ENCODE measurements at places on chromosomes 11 and 22. TPM values are rescaled to one million over a fixed set of nuclear protein-coding genes. Genes with fewer than 3 reads are reported as not detected.

C22orf15 gene
- total RNA-seq, result not detected

BACE1 gene
- not detected for total RNA-seq

GRCh38 chr22:37274380-37274862 lies 7.9 kb upstream of the CYTH4 start:
- DNase-seq, result peak; percentile 75

- DNase-seq, result no peak
Observed at GRCh38 chr11:102528618-102529017, 1.9 kb downstream of the MMP7 start.

Measured in Karpas-422 (cell line).